ENCODE measurements at places on chromosomes 5 and 9.
A peak's percentile ranks its signal among the peaks of the same experiment; 100 is the strongest.

DNA sequence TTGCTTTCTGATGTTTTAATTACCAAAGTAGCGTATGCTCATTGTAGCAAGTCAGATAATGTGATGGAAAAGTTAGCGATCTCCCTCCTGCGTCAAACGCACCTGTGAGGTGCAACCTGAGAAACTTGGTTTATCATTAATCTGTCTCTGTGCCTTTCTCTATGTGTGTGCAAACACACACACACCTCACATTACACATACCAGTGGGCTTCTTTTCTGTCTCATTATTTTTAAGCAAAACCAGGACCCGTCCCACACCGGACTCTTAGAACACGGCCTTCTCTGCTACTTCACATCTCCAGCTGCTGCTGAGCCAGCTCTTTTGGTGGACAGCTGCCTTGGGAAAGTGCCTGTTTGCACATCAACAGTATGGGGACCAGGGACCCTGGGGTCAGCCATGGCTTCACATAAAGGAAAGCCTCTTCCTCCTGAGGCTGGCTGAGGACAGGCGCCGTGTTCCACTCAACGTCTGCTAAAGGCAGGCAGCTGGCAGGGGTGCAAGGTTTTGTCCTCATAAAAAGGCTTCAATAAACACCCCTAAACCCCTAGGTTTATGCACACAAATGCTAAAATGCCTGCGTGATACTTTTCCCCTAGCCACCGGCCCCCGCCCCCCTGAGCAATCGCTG lies 44.2 kb downstream of the MRPL36 start:
- DNase-seq, result no peak

GRCh38 chr5:100575815-100576214 lies 40.6 kb downstream of the FAM174A start:
- no peak for DNase-seq

GRCh38 chr5:178668579-178668978 lies 41.7 kb upstream of the CLK4 start:
- no peak for DNase-seq

DNA sequence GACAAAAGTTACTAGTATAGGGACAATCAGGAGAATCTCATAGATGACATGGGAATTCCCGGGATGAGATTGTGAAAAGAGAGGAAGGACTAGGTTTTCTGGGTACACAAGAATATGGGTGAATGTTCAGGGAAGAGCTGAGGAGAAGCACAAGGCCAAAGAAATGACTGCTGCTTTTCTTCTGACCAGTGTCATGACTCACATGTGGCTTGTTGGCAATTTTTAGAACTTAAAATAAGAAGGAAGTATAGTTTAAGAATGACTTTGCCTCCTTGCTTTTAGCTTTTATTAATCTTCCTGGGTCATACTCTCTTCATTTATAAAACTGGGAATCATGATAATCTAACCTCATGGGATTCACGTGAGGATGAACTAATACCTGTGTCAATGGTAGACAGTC lies 652.4 kb upstream of the MEF2C start:
- no peak for DNase-seq

DNA sequence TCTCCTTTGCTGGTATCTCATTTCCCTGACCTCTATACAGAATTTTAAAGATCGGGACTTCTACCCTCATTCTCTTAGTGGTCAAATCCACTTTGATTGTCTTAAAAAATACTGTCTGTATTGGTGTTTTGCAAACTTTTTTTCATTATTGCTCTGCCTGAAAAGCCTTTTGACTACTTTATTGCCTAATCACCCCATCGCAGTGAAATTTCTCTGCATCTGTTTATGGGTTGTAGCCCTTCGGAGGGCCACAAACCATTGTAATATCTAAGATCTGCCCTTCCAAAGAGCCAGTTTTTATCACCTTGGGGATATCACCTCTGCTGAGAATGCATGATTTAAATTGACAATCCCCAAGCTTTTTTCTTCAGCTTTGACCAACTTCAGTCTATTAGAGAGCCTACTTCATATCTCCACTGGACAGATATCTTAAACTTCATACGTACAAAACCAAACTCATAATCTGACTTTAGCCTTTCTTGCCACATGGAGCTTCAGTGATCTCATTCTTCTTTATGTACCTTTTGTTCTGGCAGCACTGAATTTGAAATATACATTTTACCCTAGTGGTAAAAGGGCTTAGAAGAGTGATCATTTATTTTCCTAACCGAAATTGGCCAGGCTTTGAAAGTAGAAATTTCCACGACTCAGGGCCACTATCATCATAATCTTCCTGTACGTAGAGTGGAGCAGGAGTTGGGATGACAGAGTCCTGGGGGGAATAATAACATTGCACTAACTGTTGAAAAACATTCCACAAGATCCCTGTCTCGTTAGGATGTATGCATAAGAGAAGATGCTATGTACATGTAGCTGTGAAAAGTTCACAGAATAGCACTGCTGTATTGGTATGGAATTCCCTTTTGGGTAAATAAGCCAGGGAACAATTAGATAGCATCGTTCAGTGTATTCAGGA lies 21.4 kb downstream of the KIF2A start:
- no peak for DNase-seq

DNA sequence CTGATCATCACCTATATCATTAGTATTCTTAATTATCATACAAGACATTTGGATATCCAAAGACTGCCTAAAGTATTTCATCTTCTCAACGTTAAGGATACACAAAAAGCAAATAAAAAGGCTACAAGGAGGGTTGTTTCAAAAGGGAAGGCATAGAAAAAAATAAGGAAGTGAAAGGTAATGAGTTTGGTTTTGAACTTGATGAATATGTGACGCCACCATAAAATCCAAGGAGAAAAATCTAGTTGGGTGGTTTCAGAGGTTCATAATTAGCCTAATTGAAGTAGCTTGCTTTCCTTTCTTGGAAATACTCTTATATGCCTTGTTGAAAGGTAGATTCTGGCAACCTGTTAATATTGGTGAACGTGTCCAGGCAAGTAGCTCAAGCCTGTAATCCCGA lies 96.1 kb upstream of the SGCD start:
- no peak for DNase-seq

GRCh38 chr9:126515001-126515872 lies 98.5 kb upstream of the LMX1B start:
- peak; percentile 66 for DNase-seq

DNA sequence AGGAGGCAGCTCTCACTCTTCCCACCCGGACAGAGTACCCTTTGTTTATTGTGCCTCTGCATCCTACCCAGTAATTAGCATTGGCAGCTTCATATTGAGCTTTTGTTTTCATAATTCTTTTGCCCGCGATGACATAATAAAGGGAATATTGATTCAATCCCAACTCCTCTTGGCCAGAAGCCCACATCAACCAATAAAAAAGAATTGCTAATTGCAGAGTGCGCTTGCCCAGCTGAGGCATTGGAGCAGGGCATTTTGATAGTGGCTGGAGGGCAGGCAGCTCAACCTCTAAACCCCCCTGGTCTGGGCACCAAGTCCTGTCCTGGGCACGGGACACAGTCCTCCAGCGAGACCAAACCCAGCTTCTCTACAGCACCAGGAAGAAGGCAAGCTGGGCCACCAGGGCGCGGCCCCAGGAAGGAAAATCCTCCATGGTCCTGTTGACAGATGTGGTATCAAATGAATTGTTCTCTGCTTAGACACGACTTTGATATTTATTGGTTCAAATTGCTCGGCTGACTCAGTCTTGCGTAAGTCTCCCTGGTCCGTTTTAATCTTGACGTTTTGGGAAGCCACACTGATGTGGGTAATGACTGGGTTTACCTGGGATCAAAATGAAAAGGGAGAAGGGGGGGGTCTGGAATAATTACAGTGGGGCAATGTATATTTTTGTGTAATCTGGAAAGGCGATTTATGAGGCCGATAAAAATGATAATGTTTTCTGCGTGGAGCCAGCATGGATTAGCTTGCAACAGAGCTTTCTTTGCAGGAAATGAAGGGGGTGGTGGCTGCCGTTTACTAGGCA lies 220.7 kb upstream of the MSX2 start:
- DNase-seq, result no peak

- no peak for DNase-seq
Measured at GRCh38 chr5:43137326-43137725, 16.6 kb downstream of the ZNF131 start.

DNA sequence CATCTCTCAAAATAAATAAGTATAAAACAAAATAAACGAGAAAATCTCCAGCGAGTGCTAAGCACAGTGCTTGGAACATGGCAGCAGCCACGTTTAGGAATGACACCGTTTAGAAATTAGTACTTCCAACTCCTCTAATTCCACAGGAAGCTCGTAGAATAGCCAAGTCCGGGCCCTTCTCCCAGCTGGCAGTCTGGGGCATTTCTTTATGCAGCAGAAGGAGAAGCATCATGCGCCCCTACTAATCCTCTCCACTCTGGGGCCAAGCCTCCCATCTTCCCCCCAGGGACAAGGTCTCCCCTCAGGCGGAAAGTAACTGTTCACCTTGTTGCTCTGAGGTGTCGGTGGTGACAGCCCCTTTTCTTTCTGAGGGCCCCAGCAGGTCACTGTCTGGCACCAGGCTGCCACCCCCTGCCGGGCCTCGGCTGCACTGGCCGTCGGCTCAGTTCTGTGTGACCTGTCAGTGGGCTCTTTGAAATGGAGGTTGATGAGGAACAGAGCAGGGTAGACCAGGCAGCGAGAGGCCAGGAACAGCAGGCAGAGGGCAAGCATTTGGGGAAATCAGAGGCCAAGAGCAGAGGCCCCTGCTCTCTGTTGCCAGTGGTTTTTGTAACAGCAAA lies 113.5 kb upstream of the WWC1 start:
- DNase-seq, result no peak

DNA sequence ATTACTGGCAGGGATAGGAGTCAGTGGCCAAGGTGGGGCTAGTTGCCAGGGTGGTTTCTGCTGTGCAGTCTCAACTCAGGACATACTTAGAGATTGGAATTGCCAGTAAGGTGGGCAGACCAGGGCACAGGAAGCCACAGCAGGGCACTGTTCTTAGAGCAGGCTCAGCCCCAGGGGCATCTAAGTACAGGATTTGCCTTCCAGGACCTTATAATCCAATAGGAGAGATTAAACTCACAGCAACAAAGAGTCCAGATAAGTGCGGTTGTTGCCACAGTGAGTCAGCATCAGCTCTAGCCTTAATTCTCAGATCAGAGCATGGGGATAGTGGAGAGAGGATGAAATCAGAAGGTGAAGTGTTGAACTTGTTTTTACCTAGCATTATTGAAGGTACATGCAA lies 265.8 kb upstream of the TRPC7 start:
- DNase-seq, result no peak

DNA sequence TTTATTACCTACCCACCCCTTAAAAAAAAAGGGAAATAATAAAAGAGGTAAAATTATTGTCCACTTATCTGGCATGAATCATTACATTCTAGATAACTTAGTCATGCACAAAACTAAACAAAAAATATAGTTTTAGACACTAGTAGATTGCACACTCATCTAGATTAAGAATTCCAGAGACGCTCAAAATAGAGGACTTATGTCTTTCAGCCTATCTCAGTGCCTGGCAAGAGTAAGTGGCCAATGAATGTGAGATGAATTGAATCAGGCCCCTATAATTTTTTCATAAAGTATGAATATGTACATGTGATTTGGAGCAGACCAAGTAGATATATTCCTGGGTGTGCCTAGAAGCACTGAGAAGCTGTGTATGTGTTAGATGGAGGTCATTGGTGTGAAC lies 2.0 kb upstream of the RXFP3 start:
- DNase-seq, result no peak

GRCh38 chr5:96880444-96881164 lies 4.3 kb downstream of the ERAP2 start:
- DNase-seq, result no peak

DNA sequence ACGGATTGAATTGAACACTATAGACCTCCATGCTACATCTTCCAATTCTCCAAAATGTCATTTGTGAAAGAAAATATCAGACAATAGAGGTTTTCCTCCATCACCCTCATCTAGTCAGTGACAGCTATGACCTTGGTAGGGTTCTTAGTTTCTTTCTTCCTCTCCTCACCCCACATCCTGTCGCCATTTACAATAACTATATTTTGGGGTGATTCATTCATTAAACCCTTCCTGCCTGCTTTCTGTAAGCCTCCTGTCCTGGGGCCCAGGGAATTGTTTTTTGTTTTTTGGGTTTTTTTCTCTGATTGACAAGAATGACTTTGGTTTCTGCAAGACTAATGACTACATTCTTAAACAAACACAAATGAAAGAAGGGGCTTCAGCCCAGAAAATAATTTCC lies 82.6 kb downstream of the PRELID2 start:
- DNase-seq, result no peak

- DNase-seq, result no peak
Measured at GRCh38 chr9:115204904-115205453, 87.0 kb upstream of the TNC start.

GRCh38 chr5:175657593-175658271 lies at the start of gene HRH2:
HRH2 (plus strand) TSS chr5:175658071; CDS start chr5:175683234, 25,163 bp downstream.
- DNase-seq, result peak; percentile 89

- no peak for DNase-seq
Measured at GRCh38 chr5:156715287-156715686, 134.8 kb upstream of the PPP1R2B start.

DNA sequence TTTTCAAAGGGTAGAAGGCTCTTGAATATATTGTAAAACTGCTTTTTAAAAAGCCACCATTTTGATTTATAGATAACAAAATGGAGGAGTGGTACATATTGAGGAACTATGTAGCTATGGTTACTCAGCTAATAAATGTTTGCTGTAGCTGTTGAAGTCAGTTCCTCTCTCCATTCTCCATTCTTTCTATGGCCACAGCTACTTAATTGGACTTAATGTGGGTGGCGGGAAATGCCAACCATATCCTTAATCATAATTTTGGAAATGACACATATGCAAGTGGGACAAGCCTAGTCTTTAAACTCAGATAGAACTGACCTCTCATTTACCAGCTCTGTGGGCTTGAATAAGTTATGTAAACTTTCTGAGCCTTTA lies 10.6 kb downstream of the CDKN2A start:
- no peak for DNase-seq

GRCh38 chr5:169870211-169870610 lies 110.1 kb downstream of the INSYN2B start:
- DNase-seq, result no peak

- DNase-seq, result no peak
Measured at GRCh38 chr5:171592076-171592475, 172.6 kb downstream of the FGF18 start.

DNA sequence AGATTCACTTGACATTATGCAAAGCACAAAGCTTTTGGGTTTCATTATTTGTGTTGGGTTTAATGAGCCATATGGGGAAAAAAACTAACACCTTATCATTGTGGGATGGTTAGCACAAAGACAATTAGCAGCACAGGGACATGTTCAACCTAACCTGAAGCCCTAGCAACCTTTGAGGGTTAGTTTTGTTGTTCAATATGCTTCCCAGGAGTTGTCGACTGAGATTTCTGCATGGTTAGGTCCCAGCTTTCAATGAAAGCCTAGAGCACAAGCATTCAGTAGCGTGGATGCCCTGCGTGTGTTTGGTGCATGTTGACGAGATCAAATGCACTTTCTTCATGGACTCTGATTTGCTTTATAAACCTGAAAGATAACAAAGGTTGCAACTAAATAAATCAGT lies 565.2 kb upstream of the TLE4 start:
- DNase-seq, result no peak

DNA sequence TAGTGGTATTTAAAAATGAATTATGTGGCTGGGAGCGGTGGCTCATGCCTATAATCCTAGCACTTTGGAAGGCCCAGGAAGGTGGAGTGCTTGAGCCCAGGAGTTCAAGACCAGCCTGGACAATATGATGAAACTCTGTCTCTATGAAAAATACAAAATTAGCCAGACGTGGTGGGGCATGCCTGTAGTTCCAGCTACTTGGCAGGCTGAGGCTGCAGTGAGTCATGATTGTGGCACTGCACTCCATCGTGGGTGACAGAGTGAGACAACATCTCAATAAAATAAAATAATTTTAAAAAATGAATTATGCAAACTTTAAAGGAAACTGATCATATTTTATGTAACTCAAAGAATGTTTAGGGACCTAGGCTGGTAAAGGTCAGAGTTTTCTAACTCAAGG lies 310.8 kb upstream of the DMRT1 start:
- DNase-seq, result no peak

All from spleen (tissue), 13 donors.